ENCODE measurements at places on chromosomes 5 and 9.

- H3K4me1 ChIP-seq = no peaks in the 10 kb centered on the region
- no peak overlapping the region for H3K4me3 ChIP-seq
- no peak for DNase-seq
- no peak overlapping the region for H3K27ac ChIP-seq
- no peaks in the 10 kb centered on the region for H3K27me3 ChIP-seq
Measured at GRCh38 chr5:68099327-68099726, 116.2 kb upstream of the PIK3R1 start.

GRCh38 chr5:98099448-98100105 lies 673.9 kb upstream of the RGMB start:
- H3K4me3 ChIP-seq = no peak overlapping the region
- H3K27ac ChIP-seq = no peak overlapping the region
- no peaks in the 10 kb centered on the region for H3K27me3 ChIP-seq
- DNase-seq = no peak
- H3K4me1 ChIP-seq = no peaks in the 10 kb centered on the region

GRCh38 chr9:70205366-70206020 lies 53.3 kb upstream of the SMC5 start:
- H3K4me3 ChIP-seq = no peak overlapping the region
- no peaks in the 10 kb centered on the region for H3K4me1 ChIP-seq
- H3K36me3 ChIP-seq = no peaks in the 10 kb centered on the region

DNA sequence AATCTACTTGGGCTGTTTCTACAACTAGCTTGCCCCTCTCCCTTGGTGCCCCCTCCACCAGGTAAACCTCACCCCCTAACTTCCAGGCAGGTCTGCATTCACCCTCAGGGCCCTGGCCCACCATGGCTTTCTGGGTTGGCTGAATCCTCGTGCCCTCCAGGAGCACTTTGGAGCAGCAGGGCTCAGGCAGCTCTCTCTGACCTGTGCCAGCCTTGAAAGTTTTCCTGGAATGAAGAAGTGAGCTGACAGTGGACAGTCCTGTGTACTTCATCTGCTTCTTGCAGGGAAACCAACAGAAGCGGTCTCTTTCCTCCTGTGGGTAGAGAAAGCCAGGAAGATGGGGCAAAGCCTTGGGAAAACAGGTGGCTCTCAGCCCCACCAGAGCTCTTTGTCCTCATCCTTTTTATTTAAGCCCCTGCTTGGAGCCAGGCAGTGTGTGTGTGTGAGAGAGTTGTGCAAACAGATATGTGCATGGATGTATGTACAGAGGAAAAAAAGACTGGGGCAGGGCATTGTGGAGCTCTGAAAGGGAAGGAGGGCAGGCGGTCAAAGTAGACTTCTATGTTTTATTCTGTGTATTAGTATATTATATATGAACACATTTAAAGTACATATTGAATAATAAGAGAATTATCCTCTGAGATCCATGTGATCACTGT lies 62.3 kb upstream of the SPRY4 start:
- H3K36me3 ChIP-seq = no peaks in the 10 kb centered on the region
- no peak for DNase-seq
- H3K27ac ChIP-seq = no peak overlapping the region
- peaks cover 3% of the 10 kb centered on the region for H3K4me1 ChIP-seq
- no peak overlapping the region for H3K4me3 ChIP-seq

DNA sequence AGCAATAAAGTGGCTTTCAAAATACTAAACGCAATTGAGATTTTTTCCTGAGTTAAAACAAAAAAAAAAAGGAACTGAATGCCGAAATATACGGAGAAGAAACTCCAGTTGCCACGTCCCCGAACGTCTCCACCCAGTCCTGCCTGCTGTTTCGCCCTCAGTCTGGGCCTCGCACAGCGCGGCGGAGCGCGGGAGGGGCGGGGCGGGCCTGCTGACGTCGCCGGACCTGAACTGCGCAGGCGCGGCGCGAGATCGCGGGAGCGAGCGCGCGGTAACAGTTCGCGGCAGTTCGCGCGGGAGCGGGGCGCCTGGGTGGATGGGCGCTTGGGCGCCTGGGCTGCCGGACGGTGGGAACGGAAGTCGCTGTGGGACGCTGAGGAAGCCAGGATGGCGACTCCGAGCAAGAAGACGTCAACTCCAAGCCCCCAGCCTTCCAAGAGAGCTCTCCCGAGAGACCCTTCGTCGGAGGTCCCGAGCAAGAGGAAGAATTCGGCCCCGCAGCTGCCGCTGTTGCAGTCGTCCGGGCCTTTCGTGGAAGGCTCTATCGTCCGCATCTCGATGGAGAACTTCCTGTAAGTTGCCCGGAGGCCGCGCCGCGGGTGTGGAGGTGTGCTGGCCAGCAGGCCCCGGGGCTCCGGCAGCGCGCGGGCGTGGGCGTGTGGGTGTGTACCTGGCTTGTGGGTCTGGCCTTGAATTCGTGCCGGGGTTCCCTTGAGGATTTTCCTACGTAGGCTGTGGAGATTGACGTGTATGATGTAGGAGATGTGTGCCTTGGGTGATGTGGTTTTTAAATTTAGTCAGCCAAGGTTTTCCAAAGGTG lies at the start of gene SMC5:
TSS of gene SMC5 (plus strand) at position 287 of the 820 bp plus-strand sequence. CDS start at position 388, 101 bp downstream.
- peaks cover 47% of the 10 kb centered on the region for H3K4me1 ChIP-seq
- H3K27me3 ChIP-seq = peaks cover 7% of the 10 kb centered on the region
- peak within 1 kb of the TSS; percentile 96 for H3K27ac ChIP-seq
- peak within 1 kb of the TSS; percentile 87 for H3K4me3 ChIP-seq

DNA sequence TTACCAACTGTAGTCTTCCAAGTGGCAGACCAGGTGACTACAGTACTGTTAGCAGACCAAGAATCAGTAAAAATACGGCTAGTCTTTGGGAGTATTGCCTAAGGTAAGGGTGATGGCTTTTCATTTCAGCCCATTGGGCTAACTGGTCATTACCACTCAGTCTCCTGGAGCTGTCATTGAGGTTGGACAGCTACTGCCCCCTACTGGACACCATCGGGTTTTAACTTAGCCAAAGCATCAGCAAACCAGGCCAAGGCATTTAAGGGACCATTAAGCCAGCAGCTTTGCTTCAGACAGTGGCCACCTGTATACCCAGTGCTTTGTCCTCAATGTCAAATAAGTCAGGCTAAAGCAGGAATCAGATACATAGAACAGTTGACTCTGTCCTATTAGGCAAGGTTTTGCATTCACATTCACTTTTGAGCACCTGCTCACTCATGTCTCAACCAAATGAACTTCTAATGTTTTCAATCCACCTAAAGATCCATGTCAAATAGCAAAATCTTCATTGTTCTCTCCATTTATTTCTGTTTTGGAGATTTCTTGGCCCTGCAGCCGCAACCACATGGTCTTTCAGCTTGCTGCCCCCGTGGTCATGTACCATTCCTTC lies 117.2 kb downstream of the INVS start:
- no peaks in the 10 kb centered on the region for H3K27me3 ChIP-seq
- no peak overlapping the region for H3K4me3 ChIP-seq
- H3K36me3 ChIP-seq = no peaks in the 10 kb centered on the region
- H3K27ac ChIP-seq = no peak overlapping the region

- H3K4me1 ChIP-seq = no peaks in the 10 kb centered on the region
- H3K27me3 ChIP-seq = no peaks in the 10 kb centered on the region
- no peak overlapping the region for H3K27ac ChIP-seq
Measured at GRCh38 chr5:41264019-41264418, 50.7 kb upstream of the C6 start.

DNA sequence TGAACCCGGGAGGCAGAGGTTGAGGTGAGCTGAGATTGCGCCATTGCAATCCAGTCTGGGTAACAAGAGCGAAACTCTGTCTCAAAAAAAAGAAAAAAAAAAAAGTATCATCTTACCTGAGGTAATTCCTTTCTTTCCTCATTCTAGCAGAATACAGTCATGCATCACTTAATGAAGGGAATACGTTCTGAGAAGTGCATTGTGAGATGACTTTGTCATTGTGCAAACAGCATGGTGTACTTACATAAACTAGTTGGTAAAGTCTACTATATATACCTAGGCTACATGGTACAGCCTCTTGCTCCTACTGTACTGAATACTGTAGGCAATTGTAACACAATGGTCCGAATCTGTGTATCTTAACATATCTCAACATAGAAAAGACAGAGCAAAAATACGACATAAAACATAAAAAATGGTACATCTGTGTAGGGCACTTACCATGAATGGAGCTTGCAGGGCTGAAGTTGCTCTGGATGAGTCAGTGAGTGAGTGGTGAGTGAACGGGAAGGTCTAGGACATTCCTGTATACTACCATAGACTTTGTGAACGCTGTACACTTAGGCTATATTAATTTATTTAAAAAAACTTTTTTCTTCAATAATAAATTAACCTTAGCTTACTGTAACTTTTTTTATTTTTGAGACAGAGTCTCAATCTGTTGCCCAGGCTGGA lies 100.4 kb downstream of the GLDC start:
- H3K4me1 ChIP-seq = no peaks in the 10 kb centered on the region
- H3K27ac ChIP-seq = no peak overlapping the region
- H3K4me3 ChIP-seq = no peak overlapping the region
- H3K27me3 ChIP-seq = peaks cover 5% of the 10 kb centered on the region

DNA sequence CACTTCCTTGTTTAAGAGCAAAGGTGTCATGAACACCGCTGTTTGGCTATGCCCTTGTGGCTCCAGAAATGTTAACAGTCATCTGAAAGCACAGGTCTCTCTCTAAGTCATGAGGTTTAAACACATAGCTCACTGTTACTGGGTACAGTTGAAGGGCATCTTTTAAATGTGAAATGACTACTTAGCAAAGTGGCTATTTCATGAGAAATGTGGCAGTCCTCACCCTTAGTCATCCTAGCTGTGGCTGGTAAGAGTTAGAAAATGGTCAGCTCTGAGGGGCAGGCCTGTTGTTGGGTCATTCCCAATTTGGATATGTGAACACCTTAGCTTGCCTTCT lies 24.2 kb upstream of the TMEM171 start:
- no peak overlapping the region for H3K4me3 ChIP-seq
- peaks cover 2% of the 10 kb centered on the region for H3K27me3 ChIP-seq
- no peaks in the 10 kb centered on the region for H3K36me3 ChIP-seq
- no peak for DNase-seq
- H3K27ac ChIP-seq = no peak overlapping the region
